Colonic mucosa (tissue), 4 donors: ENCODE measurements at places on chromosomes 12 and 14.

GRCh38 chr12:93748672-93749383 is 71.7 kb downstream of the CRADD start:
- DNase-seq = no peak

GRCh38 chr12:47410383-47410782 is 295.4 kb downstream of the RPAP3 start:
- DNase-seq = no peak

DNA sequence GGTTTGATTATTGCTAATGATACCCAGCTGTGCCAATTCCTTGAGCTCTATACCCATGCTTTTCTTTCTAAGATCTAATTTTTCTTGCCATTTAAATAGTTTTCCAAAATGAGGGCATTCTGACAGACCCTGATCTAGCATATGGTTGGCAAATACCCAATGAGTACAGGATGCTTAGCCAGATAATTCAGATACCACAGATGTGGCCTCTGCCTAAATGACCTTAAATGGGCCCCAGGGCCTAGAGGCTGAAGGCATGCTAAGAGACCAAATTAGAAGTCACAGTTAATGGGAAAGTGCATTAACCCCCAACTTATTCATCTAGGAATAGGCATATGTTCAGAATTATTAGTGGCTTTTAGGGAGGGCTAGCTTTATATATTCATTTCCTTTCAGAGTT is 122.3 kb upstream of the CNOT2 start:
- DNase-seq = no peak

GRCh38 chr12:4044101-4044500 is 170.9 kb upstream of the PARP11 start:
- no peak for DNase-seq

DNA sequence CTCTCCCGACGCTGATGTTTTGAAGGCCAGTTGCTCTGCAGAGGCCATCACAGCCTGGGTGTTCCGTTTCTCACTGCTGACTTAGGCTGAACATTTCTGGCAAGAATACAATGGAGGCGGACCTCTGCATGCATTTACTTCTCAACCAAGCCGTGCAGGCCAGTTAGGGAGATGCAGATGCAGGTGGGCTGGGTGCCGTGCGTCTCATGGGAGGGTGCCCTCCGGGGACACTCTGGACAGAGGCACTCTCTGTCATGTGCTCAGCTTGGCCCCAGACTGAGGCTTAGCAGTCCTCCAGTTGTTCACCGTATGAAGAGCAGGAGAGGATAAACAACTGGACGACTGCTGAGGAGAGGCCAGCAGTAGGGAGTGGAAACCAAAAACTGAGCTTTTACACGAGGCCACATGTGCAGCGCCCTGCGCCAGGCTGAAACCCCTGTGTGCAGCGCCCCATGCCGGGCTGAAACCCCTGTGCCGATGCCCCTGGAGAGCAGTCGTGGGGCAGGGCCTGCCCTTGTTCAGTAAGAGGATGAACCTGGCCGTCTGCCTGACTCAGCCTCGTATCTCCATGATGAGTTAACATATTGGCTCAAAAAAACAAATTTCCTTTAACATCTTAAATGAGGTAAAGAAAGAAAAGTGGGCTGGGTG is 32.3 kb downstream of the DDX51 start:
- no peak for DNase-seq
